ENCODE measurements at places on chromosomes 3 and 15. TPM values are rescaled to one million over a fixed set of nuclear protein-coding genes. Genes with fewer than 3 reads are reported as not detected.
A peak's percentile ranks its signal among the peaks of the same experiment; 100 is the strongest.

DNA sequence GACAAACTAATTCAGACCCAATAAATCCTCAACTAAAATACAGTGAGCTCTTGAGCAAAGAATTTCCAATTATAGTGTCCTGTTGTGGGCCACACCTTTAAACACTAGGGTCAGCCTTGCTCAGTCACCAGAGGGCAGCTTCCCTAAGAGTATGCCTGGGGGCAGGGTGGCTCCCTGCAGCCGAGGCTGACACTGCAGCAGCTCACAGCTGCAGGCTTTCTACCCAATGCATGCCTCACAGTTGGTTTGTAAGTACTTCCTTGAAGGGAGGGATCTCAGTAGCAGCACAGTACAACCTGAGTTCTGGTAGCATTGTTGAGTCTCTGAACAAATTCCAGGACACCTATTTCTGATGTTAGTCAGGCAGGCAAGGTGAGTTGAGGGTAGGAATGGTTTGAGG is 335.6 kb downstream of the TUSC7 start:
- DNase-seq: peak; percentile 80

GRCh38 chr3:85591451-85591850 is 632.7 kb downstream of the CADM2 start:
- DNase-seq: no peak

DNA sequence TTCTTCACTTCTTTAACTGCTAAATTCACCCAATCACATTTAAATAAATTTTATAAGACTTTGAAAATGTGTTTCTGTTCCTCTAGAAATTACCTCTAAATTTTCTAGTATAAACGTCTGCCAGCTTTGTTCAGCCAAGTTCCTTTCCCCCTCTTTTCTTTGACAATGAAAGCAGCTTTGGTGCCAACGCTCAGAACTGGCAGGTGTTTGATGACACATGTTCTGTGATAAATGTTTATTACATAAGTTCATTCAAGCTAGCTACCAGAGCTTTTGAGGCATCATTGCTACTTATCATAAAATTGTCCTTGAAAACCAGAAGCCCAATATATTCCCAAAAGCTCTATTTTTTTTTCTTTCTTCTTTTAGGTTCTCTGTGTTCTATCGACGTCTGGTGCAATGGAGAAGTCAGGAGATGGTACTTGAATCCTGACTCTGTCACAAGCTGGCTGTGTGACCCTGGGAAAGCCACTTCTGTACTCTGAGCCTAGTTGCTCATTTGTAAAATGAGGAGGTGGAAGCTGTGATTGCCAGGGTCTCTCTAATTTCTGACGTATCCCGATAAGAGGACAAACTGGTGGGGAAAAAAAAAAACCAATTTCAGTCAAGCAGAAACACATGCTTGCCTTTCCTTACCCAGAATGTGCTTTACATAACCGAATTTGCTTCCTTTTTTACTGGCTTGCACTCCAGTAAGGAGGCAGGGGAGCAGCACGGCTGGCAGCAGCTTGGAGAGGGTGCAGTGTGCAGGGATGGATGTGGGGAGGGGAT is 187.1 kb upstream of the LPP start:
- DNase-seq: no peak

Gene RHCG
- not detected for total RNA-seq

DNA sequence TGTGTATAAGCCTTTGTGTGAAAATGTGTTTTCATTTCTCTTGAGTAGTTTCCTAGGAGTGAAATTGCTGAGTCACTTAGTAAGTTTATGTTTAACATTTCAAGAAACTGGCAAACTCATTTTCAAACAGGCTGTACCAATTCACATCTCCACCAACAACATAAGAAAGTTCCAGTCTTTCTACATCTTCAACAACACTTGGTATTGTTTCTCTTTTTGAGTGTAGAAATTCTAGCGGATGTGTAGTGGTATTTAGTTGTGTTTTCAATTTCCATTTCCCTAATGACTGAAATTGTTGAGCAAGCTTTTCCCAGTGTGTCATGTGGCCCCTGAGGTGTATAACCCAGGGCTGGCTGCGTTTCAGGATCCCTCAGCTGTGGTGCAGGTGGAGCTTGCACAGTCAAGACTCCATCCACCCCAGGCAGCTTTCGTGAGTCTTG is 258.5 kb downstream of the PDCD6IP start:
- no peak for DNase-seq

- DNase-seq: no peak
Observed at GRCh38 chr15:94749811-94750617, 518.7 kb downstream of the MCTP2 start.

DNA sequence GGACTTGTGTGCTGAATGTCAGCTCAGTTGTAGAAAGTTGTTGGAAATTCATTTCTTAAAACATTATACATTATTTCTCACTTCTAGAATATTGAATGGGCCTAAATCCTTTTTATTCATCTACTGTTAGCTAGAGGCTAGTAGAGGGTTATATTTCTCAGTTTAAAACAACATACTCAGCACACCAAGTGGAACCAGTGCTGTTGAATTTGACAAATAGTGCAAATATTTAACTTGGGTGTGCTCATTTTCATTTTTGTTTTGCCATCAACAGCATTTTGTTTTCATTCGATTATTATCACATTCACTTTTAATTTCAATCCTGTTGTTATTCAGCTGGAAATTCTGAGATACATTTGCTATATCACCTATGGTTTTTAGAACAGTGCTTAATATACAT is 269.4 kb upstream of the PEX5L start:
- DNase-seq: no peak

GRCh38 chr3:63855333-63855940 is 8.2 kb downstream of the THOC7 start:
- peak; percentile 75 for DNase-seq

- DNase-seq: no peak
Observed at GRCh38 chr3:869734-870133, 223.1 kb upstream of the CNTN6 start.

DNA sequence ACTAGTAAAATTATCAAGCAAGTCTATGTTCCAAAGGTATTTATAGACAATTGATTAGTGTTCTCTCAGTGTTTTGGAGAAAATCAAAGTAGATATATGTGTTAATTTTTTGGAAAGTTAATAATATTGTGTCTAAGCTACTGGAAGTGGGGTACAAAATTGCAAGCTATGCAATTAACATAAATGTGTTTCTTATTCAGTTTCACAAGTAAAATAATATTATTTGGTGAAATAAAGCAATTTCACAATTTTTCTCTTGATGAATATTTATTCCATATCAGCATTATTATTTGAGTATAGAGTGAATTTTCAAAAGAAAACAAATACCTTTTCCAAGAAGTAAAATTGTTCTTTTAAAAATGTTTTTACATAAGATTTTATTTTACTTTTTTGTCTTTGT is 1047.7 kb downstream of the TBL1XR1 start:
- DNase-seq: no peak

DNA sequence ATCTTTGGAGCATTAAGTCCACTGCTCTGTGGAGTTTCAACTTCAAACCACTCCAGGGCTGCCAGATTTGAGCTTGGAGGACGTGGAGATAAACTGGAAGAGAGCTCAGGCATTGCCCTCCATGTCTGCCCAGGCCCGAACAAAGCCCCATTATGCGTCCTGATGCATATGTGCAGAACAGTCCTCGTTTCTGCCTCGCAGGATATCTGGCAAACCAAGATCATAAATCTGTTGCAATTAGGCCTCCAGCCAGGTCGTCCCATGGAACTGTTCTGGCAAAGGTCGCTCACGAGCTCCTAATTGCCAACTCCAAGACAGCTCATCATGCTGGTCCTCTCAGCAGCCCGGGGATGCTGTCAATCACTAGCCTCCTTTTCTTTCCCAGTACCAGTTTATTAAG is 91.2 kb downstream of the SEMA5B start:
- no peak for DNase-seq
